ENCODE measurements at places on chromosomes 4 and X.

DNA sequence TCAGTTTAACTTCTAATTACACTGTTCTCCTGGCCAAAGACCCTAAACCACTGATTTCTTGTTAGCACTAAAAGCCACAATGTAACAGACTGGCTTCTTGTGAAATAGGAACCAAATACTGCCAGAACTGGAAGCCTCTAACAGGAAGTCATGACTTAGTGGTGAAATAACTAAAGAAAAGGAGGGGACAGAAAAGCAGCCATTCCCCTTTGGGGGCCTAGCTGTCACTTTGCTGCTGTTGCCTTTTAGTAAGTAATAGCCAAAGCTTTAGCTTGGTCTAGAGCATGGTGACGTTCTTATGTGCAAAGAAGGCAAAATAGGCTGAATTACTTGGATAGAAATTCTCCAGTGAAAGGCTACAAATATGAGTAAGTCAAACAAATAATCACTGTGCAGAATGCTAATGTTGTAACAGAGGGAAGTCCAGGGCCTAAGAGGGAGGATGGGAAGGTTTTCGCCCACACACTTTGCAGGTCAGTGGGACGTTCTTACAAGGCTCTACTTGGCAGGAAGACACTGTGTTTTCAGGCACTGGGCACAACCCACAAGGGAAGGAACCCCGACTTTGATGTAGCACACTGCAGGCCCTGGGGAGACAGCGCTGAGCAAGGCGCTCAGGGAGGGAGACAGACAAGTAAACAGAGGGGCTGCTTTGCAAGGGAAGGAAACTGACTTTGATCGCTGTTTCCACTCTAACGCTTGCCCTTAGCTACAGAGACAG is 16.7 kb downstream of the GAB3 start:
- DNase-seq = no peak

DNA sequence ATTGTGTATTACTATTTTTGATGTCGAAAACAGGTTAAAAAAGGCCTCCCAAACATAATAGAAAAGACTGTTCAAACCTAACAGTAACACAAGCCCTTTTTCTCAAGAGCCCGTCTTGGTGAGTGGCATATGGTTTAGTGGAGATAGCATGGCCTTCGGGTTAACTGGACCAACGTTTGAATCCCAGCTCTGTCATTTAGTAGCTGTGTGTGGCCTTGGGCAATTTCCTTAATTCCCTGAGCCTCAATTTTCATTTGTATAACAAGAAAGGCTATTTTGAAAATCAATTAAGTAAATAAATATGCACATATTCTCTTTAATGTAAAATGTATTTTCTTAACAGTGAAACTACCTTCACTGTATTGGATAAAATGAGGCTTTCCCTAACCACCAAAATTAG is 62.3 kb downstream of the HELT start:
- DNase-seq = no peak

GRCh38 chrX:30489323-30489722 is 88.2 kb downstream of the TASL start:
- DNase-seq = peak; percentile 55

DNA sequence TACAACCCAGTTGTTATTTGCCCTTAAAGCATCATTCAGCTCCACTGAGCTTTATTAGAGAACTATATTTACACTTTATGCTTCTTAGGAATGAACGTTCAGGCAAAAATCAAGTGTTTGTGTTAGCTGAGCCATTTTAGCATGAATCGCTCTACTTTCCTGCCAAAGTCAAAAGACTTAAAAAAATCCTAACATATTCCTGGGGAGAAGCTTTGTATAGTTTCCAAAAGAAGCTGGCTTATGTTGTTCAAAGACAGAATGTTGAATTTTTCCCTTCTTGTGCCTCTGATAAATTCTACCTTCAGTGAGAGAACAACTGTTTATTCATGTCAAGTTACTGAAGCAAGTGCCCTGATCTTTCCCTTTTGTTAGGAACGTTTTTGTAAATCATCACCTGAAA is 771.5 kb upstream of the HS3ST1 start:
- DNase-seq = no peak

GRCh38 chr4:161822174-161822573 is 341.6 kb downstream of the FSTL5 start:
- DNase-seq = no peak

- no peak for DNase-seq
Measured at GRCh38 chrX:115047181-115047580, 29.8 kb upstream of the IL13RA2 start.

DNA sequence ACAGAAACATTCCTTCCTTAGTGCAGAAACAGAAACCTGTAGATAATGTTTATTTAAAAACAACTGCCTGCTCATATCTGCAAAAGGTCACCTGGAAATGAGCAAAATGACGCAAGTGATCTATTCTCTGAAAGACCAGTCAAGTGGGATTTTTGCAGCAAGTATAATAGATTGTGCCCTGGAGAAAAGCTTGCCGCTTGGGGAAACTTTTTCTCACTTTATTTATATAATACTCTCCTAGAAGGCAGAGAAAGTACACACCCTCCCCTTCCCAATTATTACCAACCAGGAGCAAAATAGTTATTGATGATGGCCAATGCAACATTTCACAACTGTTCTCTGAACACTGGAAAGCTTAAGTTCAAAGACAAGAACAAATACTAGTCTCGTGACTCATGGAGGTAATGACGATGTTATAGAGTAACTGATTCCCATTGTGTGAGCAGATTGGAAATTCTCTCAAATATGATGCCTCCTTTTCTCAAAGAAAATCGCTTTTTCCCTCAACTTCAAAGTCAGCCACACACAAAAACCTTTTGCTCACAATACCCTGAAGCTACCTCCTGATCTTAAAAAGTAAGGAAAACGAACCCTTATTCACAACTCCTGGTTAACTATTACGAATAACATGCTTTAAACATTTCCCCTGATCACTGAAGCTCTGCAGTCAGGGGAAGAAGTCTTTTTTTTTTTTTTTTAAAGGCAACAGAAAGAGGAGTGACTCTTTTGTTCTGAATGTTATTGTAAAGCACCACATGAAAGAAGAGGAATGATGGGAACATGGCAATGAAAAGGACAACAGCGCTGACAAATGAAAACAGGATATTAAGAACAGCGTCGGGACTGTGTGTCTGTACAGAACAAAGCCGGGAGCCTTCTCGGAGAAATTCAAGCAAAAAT is 41.0 kb downstream of the MID1 start:
- DNase-seq = no peak

GRCh38 chrX:34790026-34790425 is 132.9 kb upstream of the TMEM47 start:
- DNase-seq = no peak

- DNase-seq = no peak
Measured at GRCh38 chr4:104344342-104344980, 150.2 kb downstream of the CXXC4 start.

DNA sequence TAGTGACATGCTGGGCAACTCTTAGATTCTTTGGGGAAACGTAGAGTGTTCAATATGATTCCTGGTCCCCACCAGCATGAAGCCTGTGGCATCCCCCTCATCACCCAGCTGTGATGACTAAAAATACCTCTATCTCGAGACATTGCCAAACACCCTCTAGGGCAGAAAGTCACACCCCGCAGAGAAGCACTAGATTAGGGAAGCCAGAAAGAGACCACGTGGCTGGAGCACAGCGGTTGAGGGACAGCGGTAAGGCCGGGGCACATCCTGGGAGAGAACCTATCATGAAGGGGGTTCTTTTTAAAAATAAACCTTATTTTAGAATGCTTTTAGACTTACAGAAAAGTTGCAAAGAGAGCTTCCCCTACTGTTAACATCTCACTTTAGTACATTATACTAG is 11.0 kb downstream of the FAT1 start:
- no peak for DNase-seq

DNA sequence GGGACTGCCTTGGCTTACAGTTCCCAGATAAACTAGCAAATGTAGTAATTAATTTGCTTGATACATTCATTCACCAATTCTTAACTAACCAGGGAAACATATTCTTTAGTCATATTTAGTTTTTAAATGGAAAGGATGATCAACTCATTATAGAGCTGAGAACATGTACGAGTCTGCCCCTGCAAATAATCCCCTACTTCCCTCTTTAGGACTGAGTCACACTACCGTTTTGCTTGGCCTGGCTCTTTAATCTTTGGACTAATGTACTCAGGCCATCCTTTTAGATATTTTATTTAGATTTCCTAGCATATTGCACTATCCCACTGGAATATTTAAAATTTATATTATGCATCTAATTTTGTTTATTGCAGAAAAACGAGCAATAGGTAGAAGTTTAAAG is 105.5 kb upstream of the LCORL start:
- DNase-seq = no peak

DNA sequence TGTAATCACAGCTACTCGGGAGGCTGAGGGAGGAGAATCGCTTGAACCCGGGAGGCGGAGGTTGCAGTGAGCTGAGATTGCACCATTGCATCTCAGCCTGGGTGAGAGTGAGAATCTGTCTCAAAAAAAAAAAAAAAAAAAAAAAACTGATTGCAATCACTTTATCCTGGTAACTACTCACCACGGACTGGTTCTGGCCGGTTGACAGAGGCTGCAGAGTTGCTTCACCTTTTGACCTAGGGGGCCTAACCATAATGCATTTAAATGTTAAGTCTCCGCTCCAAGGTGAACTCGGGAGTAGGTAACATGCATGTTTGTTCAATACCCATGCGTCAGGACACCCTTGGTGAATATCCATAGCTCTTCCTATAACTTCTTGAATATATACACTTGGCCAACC is 1.8 kb downstream of the PPP2R3B start:
- no peak for DNase-seq

DNA sequence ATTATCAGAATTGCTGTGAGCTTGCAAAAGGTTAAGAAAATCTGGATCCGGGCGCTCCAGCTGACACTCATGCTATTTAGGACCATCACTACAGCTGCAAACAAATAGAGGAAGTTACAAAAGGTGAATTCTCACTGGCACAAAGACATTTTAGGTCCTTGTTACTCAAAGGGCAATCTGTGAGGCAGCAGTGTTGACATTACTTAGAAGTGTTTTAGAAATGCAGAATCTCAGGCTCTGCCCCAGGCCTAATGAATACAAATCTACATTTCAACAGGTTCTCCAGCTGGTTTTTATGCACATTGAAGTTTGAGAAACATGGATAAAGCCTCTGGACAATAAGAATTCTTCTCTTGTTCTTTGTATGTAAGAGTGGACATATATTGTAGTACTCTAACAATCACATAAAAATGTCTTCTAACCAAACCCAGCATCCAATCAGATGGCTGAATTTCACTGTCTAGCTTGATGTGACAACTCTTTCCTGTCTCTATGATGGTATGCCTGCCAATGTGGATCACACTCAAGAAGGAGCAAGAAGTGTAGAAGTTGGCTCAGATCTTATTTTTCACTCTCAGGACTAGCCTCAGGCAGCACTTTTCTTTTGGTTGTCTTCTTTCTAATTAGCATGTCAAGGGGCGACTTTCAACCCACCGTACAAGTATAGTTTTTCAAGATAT is 18.8 kb downstream of the SLC7A11 start:
- DNase-seq = no peak

GRCh38 chr4:125041372-125041930 is 273.3 kb upstream of the FAT4 start:
- DNase-seq = peak; percentile 8

GRCh38 chr4:148770848-148771247 is 328.6 kb upstream of the NR3C2 start:
- DNase-seq = no peak

Measured in RKO (cell line).